Karpas-422 (cell line): ENCODE measurements at places on chromosomes 7 and 10.
A peak's percentile ranks its signal among the peaks of the same experiment; 100 is the strongest.

DNA sequence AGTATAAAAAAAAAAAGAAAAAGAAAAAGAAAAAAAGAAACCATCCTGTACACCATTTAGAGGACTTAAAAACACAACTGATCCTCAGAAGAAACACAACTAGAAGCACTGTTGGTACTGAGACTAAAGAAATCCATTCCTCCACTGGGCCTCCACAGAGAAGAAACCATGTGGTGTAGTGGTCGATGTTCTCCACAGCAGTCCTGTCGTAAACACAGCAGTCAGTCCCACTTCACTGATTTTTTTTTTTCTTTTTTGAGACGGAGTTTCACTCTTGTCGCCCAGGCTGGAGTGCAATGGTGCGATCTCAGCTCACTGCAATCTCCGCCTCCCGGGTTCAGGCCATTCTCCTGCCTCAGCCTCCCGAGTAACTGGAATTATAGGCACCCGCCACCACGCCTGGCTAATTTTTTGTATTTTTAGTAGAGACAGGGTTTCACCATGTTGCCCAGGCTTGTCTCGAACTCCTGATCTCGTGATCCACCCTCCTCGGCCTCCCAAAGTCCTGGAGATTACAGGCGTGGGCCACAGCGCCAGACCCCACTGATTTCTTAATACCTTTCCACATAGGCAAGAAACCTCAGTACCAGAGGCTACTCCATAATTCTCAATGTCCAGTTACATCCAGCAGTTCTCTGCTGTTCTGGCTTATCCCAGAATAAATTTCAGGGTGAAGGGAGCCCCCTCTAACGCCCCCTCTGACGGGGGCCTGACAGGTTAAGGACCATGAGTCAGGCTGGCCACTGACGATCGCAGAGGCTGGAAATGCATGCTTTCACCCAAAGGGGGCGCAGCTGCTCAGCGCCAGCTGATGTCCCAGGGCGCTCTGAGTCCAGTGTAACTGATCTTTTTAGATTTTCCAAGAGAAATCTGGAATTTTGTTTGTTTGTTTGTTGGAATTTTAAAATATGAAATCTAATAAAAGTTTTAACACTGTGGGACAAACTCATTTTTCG is 24.8 kb upstream of the FFAR4 start:
- no peak for DNase-seq

DNA sequence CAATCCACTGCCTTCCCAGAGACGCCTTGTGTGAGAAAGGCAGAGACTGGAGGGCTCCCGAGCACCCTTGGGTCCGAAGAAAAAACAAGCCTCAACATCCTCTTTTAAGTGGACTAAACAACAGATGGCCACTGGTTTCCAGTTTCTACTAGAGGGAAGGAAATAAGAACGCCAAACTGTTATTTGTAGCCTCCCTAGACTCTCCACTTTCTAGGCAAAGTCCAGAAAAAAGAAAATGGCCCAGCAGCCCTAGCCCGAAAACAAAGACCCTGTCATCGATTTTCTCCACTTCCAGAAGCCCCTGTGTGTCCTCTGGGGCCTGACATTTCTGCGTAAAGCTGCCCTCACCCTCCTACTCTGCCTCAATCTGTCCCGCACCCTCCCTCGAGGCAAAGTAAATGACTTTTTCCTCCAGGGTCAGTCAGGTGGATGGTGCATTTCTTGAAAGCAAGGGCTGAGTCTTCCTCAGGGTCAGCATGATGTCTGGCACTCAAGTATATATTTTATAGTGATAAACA is 6.0 kb downstream of the RGS10 start:
- DNase-seq, result no peak

DNA sequence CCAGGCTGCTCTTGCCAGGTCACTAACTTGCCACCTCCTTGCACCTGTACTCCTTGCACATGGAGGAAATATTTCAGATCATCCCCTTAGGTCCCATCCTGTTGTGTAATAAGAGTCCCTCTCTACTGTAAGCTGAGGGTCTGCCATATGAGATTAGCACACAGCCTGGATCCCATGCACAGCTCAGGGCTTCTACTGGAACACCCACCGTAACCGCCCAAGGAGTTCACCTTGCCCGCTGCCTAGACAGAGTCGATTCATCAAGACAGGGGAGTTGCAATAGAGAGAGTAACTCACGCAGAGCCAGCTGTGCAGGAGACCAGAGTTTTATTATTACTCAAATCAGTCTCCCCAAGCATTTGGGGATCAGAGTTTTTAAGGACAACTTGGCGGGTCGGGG is 694.4 kb upstream of the C7orf33 start:
- no peak for DNase-seq

GRCh38 chr7:46572691-46573090 is 651.6 kb upstream of the IGFBP3 start:
- no peak for DNase-seq

- DNase-seq, result no peak
These were observed 260.5 kb downstream of the PRPF18 start for GRCh38 chr10:13847201-13847631.

DNA sequence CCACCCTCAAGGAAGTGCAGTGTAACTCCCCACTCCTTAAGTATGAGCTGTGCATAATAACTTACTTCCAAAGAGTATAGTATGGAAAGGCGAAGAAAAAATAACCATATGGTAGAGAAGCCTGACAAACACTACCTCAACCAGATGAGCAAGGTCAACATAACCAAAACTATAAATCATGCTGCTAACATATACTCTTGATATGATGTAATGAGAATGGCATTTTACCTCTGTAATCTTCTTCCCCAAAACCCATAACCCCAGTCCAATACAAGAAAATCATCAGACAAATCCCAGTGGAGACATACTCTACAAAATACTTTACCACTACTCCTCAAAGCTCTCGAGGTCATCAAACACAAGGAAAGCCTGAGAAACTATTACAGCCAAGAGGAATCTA is 15.8 kb downstream of the OSBPL3 start:
- DNase-seq, result no peak

DNA sequence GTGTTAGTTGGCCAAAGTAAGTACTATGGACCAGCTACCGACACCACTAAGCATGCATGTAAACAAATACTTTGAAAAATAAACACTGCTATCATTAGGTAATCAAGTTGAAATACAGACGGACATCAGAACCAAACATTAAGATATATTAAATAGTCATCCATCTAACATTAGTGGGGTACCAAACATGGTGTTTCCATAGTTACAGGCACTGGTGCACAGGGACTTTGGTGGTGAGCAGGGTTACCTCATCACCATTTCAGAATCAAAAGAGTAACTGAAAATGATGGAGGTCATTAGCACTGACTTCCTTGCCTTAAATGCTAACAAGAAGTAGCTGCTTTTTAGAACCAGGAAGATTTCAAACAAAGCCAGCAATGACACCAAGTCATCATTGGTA is 23.9 kb downstream of the EBLN1 start:
- DNase-seq, result no peak

DNA sequence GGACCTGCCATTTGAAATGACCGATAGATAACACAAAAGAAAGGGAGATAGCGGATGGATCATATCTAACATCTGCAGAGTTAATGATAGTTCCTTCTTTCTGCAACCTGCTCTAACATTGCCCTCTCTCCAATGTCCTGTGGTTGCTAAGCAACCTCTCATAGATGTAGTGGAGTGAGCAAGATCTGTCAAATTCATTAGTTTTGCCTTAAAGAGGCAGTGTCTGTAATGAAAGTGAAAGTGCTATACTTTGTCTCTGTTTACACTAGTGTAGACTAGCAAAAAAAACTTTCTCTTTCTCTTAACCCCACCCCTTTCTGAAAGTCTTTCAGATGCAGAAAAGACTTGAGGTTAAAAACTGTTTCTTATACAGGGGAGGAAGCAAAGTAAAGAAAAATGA is 1196.9 kb downstream of the SORCS3 start:
- DNase-seq, result peak; percentile 63

DNA sequence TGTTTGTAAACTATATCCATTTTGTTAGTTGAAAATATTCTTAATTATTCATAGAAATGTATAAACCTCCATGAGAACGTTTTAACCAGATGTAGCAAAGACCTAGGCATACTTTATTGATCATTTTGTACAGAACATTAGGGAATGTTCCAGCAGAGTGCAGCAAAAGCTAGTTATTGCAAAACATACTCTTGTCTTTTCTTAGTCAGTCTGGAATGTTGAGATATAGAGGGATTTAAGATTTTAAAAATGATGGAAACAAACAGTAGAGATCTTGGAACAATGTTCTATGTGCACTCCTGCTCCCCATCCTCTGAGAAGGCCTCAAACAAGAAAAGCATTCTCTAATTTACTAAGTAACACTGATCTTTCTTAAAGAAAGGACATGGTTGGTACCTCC is 292.1 kb downstream of the BBS9 start:
- peak; percentile 17 for DNase-seq

DNA sequence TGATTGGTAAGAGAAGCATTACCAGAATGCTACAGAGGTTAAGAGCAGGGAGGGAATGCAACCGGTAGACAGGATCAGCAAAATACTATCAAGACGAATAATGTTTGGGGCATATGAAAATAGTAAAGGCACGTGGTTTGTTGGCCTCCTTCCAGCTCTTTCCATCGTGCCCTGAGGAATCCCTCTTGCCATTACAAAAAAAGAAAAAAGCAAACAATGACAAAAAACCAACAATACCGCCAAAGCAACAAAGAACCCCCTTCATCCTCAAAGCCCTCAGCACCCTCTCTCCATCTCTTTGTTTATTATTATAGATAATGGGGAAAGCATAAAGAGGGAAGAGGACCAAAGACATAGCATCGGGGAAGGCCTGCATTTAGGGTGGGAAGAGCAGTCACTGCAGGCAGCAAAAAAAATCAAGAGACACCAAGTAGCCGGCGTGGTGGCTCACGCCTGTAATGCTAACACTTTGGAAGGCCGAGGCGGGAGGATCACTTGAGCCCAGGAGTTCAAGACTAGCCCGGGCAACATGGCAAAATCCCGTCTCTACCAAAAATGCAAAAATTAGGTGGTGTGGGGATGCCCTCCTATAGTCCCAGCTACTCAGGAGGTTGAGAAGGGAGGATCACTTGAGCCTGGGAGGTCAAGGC is 78.0 kb downstream of the HIP1 start:
- DNase-seq, result no peak

DNA sequence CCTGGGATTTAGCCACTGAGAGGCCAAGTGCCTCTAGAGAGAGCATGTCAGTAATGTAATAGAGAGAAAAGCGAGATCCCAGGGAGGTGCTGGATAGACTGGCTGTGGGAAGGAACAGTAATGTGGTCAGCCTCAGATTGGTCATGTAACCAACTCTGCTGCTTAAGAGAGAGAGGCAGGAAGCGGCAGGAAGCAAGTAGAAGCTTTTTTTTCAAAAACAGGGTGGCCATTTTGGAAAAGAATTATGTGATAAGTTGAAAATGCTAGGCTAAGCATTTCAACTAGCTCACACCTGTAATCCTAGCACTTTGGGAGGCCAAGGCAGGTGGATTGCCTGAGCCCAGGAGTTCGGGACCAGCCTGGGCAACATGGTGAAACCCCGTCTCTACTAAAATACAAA is 3.7 kb upstream of the PCOLCE start:
- no peak for DNase-seq

GRCh38 chr10:19041171-19041570 is 7.4 kb upstream of the MALRD1 start:
- no peak for DNase-seq

- DNase-seq, result no peak
These were observed 124.4 kb downstream of the KCNMA1 start for GRCh38 chr10:77513220-77513619.
